CD4-positive, alpha-beta T cell treated with Interleukin-12 subunit alpha and Interleukin-12 subunit beta, for 1 hour (primary cell): ENCODE measurements at places on chromosomes 6 and 20.

- DNase-seq: no peak
Observed at GRCh38 chr6:103154779-103155572, 1704.7 kb downstream of the HACE1 start.

GRCh38 chr6:56541741-56542360, 100.8 kb downstream of the DST start:
- DNase-seq: no peak

DNA sequence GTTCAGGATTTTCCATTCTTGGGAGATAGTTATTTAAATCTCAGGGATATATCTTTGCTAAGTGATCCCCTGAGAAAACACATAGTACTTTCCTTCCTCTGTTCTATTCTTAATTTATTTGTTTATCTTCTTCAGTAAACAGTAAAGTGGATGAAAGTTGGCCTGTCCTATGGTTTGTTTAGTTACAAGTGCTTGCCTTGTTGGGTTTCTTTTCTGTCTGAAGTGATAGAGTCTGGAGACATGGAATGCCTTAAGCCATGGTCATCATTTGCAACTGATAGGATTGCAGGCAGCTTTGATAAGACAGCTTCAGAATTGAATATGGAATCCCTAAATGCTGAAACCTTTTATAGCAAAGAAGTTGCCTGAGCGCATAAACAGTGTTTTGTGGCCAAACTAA, 4.9 kb downstream of the ADGRG6 start:
- no peak for DNase-seq

DNA sequence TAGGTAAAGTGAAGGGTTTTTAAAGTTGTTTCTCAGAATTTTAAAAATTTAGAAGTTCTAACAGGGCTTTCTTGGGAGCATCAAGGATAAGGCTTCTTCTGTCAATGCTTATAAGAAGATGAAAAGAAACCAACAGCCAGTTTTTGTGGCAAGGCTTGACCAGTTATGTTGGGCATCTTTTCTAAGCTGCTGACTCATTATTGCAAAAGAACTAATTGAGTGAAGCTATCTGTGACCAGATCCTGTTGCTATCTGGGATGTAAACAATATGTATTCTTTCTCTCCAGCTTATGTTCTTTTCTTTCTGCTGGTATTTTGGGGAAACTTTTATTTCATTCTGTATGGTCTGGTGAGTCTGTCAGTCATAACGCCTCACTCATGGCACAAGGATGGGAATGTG, 643.8 kb downstream of the HDGFL1 start:
- DNase-seq: no peak

- DNase-seq: peak; percentile 88
Observed at GRCh38 chr20:36435592-36436541, 105.5 kb upstream of the MYL9 start.
